ENCODE measurements at places on chromosomes 11 and 22.

GRCh38 chr11:20869123-20869522 lies 199.7 kb downstream of the NELL1 start:
- no peak for DNase-seq

DNA sequence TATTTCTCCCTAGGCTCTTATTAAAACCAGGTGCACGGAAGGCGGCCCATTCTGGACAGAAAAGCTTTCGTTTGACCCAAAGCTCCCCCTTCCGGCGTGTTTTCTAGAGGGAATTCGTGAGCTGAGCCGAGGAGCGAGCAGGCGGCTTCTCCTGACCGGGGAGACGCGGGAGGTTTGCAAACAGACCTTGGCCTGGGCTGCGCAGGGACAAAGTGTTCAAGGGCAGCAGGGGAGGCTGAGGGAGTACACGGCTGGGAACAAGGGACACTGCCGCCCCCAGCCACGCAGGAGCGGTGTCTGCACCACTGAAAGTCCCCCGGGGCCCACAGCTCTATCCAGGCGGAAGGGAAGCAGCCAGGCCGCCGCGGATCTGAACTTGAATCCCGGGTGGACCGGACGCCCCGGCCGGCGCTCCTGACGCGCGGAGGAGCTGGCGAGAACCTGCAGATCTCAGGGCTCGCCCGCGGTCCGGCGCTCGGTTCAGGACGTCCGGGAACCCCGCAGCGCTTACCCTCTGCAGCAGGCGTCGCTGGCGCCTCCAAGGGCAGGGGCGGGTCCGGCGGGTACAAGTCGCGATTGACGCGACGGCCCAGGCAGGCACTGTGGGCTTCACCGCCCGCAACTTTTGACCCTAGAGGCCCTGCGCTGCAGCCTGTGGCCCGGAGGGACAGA lies 101.9 kb downstream of the WT1 start:
- DNase-seq: peak; percentile 65

- DNase-seq: peak; percentile 61
These were observed 1348.2 kb upstream of the RAG2 start for GRCh38 chr11:37946155-37946766.

DNA sequence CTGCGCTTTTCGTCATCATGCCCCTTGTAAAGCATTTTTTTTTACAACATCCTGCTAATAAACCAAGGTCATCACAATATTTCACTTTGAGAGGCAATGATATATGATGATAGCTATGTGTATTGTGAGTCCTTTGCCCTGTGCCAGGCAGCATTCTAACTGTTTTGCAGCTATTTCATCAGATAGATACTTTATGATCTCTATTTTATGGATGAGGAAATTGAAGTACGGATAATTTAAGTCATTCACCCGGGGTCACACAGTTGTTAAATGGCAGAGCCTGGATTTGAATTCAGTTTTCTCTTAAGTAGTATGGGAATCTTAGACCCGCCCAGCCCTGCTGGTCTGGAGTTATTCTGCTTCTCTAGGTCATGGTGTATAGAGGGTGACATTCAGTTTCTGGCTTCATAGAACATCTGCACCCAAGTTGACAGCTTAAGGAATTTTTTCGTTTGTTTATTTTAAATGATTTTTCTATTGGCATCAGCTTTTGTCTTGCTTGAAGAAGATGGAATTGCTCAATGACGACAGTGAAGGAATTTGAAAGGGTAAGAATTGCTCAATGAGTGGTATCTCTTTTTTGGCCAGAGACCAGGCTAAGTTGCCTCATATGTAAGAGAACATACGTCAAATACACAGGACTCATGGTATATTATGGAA lies 926 bp downstream of the PRR5L start:
- peak; percentile 98 for DNase-seq

DNA sequence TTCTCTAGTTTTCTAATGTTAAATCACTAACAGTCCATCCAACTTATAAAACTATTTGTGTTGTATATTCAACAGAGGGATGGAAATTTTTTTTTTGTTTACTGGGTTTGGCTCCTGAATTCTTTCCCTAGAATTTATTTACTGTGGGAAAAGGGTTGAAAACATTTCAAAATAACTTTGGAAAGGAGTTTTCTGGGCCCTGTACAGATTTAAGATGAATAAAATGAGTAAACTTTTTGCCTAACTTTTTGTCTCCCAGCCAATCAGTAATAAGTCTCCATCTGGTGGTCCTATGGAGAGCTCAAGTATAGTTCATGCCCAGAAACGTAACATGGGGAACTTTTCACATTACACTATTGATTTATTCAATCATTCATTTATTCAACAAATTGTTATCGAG lies 16.7 kb upstream of the PRSS23 start:
- DNase-seq: no peak
